ENCODE measurements at places on chromosomes 6 and 20. TPM values are rescaled to one million over a fixed set of nuclear protein-coding genes. Genes with fewer than 3 reads are reported as not detected.

ENPP5 gene
- 0.12 TPM for total RNA-seq

UBD gene
- total RNA-seq = not detected

ATP9A gene
- 43.4 TPM for total RNA-seq

MLN gene
- total RNA-seq = not detected

CCN5 gene
- total RNA-seq = 1.6 TPM

RPRD1B gene
- 19.3 TPM for total RNA-seq

PGC gene
- total RNA-seq = not detected

KCNK17 gene
- total RNA-seq = not detected

TNF gene
- not detected for total RNA-seq

CCN6 gene
- not detected for total RNA-seq

ROS1 gene
- not detected for total RNA-seq

TSHZ2 gene
- total RNA-seq = not detected

OPRM1 gene
- not detected for total RNA-seq

MAP7 gene
- total RNA-seq = 0.77 TPM

GSTA3 gene
- total RNA-seq = not detected
